ENCODE measurements at places on chromosomes 6 and 20.
A peak's percentile ranks its signal among the peaks of the same experiment; 100 is the strongest.

DNA sequence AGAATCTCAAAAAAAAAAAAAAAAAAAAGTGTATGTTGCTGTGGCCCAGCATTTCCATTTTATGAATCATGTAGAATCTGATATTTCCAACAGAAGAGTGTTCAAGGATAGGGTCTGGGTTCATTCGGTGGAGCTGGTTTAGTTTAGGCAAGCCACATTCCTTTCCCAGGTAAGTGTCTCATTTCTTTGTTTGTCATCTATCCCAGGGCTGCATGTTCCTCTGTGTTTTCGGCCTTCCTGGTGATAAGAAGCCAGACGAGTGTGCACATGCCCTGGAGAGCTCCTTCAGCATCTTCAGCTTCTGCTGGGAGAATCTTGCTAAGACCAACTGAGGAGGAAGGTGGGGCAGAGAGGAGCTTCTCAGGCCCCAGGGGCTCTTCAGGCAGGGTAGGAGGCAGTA lies 38.2 kb downstream of the NFYA start:
- no peak for DNase-seq

GRCh38 chr6:101845621-101846020 lies 452.1 kb downstream of the GRIK2 start:
- DNase-seq: no peak

- no peak for DNase-seq
Observed at GRCh38 chr6:135325624-135326424, 144.7 kb downstream of the MYB start.

DNA sequence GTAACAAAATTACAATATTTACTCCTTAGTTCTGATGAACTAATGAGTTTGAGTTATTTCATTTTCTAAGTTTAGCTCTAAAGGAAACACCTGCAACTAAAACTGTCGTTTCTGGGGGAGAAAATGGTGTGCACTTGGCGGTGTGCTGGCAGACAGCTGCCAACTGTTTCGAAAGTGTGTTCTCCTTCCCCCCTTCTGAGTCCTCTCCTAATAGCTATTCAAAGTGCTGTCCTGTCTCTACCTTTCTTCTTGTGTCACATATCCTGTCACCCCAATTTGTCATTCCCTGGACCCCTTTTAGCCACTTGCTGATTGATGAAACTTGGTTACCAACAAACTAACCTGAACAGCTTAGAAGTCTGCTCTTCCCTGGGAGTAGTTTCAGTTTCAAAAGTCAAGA lies 4.9 kb upstream of the UBE2J1 start:
- no peak for DNase-seq

GRCh38 chr6:111837641-111838500 lies 35.4 kb downstream of the FYN start:
- DNase-seq: peak; percentile 68

GRCh38 chr6:159756508-159756907 lies 5.3 kb upstream of the ACAT2 start:
- DNase-seq: no peak

- DNase-seq: no peak
Observed at GRCh38 chr20:63536241-63536977, 767 bp downstream of the PTK6 start.

DNA sequence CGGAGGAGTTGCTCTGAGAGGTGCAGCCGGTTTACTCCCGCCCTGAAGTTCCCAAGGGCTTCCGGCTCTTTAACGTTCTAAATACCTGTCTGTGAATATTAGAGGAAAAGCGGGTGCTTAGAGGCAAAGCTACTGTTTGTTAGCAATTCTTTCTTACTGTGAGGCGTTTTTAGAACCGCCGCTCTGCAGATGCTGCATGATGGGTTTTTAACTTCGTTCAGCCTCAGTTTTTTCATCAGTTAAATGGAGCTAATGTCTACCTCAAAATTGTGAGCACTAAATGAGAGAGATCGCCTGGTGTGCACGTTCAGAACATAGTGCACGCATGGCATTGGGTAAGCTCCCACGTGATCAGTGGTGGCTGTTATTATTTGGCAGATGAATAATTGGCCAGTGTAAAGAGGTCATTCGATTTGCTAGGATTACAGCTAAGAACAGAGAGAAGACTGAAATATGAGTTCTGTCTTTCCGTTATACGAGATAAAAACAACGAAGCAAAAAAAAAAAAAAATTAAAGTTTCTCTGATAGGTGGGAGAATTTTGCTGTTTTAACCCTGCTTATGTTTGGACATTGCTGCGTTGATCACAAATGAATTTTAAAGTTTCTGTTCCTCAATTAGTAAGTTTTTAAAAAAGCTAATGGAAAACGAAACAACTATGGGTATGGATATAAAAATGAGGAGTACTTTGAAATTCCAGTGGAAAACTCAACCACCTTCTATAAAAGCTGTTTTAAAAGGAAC lies 660 bp upstream of the TFB1M start:
- DNase-seq: peak; percentile 63

DNA sequence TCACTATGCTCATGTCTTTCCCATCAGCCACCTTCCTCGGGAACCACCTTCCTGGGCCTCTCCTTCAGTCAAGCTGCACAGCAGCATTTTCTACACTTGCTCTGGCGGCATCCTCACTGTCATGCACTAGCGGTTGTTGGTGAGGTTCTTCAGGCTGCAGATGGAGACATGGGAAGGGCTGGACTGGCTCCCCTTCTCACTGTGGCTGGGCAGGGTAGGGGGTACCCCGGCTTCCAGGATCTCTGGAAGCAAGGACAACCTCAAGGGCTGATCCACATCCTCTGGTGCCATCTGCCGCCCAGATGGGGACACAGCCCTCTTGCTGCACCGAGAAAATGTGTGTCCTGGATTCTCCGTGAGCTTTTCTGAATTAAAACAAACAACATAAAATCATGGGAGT lies 180.1 kb upstream of the RNF24 start:
- DNase-seq: no peak

DNA sequence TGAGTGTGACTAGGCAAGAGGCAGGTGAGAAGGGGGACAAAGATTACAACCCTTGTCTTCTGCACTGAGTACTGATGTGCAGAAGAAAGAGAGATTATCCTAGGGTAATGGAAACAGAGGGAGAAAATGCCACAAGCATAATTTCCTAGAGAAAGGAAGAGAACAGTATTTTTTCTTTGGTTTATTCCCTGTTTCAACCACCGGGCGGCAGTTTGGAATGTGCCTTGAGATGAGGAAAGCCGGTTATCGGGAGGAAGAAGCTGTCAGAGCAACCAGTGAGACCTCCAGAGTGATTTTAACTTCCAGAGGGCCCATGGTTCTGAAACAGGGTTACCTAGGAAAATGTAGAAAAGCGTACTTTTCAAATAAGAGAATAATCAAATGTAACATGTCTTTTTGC lies 121.4 kb downstream of the REV3L start:
- no peak for DNase-seq

GRCh38 chr6:7848229-7848628 lies 62.4 kb downstream of the TXNDC5 start:
- no peak for DNase-seq

DNA sequence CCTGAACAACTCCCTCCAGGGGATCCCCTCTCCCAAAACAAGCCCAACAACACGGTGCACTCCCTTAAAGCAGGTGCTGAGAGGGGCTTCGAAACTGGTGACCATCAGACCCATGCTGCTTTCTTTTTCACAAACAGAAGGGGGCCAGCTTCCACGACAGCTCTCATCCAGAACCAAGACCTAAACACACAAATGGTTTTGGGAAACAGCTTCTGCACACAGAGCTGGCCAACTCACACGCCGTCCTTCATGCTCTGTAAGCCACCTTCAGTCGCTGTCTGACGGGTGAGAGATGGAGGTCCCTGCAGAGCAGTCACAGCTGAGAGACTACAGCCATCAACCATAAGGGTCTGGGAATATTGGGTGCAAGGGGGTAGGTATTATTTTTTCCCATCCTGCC lies 76.3 kb downstream of the ZMYND8 start:
- DNase-seq: no peak

DNA sequence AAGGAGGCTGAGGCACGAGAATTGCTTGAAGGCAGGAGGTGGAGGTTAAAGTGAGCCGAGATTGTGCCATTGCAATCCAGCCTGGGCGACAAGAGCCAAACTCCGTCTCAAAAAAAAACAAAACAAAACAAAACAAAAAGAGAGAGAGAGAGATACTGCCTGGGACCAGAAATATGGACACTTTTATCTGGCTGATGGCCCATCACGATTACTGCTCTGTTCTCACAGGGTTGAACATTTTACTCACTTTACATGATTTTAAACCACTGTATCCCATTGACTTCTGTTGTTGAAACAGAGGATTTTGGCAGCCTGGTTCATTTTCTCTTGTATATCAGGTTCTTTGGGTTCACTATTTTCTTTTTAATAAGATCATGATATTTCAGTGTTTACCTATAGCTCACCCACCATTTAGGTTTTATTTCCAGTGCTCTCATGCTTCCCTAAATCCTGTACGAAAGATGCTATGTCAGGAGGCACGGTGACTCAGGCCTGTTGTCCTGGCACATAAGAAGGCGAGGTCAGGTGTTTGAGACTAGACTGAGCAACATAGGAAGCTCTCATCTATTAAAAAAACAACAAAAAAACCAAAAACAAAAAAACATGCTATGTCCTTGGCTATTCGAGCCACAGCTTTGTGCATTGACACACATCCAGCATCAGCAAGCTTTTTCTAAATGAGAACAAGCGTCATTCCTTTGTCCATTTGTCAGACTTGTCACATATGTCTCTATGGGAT lies 34.5 kb upstream of the RREB1 start:
- no peak for DNase-seq

- no peak for DNase-seq
Observed at GRCh38 chr6:53874964-53875363, 80.2 kb downstream of the LRRC1 start.

DNA sequence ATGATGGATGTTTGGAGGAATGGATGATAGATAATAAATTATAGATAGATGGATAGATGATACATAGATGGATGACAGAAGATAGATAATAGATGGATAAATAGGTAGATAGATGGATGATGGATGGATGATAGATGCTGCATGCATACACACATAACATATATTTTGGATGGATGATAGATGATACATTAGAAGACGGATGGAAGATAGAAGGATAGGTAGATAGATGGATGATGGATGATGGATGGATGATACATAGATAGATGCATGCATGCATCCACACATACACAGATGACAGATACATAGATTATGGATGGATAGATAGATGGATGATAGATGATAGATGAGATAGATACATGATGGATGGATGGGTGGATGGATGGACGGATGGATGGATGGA lies 387.8 kb downstream of the TAF4 start:
- no peak for DNase-seq

DNA sequence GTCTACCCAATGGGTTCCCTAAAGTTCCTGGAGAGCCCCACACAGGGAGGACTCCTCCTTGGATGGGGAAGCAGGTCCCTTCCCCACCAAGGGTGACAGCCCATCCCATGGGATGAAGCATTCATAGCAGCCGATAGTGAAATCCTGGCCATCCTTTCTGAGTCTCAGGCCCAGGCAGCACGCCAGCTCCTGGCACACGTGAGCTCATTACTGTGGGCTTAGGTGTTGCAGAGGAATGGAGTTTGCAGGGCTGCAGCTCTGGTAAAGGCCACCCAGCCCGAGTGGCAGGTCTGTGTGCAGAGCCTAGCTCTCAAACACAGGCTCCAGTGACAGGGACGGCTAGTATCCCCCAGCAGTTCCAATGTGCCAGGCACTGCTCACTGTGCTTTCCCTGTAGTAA lies 31.0 kb downstream of the SIRPA start:
- DNase-seq: no peak

GRCh38 chr20:58309591-58310290 lies at the start of gene RAB22A:
Gene RAB22A, plus strand, starts transcription at chr20:58309715. Its CDS starts 262 bp downstream, at chr20:58309977.
- DNase-seq: peak; percentile 78

DNA sequence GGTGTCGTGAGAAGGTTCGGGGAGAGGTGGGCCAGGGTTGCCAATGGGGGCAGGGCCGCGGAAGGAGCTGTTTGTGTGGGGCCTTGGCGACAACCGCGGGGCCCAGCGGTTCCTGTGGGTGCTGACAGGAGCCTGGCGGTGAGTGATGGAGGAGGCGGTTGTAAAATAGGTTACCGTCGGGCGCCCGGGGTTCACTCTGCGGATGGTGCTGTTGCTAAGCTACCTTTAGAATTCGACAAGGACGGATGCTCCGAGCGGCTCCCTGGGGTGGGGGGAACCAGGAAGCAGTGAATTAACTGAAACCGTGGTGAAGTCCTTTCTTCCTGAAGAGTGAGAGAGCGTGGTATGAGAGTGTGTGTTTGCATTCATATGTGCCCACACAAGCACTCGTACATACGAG lies 61.7 kb downstream of the CDH22 start:
- DNase-seq: no peak

DNA sequence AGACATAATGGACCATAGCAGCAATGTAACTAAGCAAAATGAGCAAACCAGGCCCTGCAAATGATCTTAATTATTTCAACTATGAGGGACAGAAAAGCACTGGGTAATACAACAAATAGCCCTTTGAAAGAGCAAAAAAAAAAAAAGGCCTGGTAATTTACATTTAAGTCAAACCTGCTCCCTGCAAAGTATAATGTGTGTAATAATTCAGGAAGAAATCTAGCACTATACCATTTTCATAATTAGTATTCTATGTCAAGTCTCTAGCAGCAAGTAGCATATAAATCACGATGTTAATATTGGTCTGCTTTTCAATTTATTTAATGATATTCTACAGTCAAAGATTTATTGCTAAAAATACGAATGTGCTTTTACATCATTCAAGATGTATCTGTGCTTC lies 489.6 kb downstream of the BMP2 start:
- DNase-seq: no peak

- DNase-seq: no peak
Observed at GRCh38 chr6:80156221-80156620, 49.8 kb downstream of the BCKDHB start.

DNA sequence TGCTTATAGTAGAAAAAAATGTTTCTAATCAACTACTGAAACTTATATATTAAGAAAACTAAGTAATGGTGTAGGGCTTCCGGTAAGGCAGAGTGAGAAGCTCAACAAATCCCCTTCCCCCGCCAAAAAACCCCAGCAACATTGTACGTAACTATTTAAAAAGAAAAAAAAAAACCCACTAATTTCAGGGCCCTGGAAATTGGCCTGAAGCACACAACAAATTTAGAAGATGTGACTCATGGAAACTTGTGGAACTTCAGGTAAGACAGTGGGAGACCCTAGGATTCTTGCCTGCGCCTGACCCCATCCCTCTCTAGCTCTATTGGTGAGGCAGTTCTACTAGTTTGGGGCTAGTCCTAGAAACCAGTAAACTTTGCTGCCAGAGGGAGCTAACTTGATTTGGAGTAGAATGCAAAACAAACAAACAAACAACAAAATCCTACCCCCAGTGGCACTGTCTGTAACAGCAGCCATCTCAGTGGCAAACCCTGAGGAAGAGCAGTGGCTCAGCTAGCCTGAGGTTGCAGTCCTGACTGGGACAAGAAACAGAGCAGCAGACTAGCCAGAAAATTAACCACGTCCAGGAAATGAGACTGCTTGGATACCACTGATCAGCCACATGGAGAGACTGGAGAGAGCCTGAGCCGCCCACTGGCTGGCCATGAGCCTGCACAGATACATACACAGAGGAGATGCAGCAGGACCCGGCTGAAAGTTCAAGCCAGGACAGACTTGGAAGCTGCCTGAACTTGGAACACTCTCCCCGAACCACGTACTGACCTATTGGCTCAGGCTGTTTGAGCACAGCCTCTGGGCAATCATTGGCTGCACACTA lies 135.1 kb downstream of the TBXT start:
- DNase-seq: no peak

- DNase-seq: no peak
Observed at GRCh38 chr6:46452312-46452917, 38.8 kb downstream of the RCAN2 start.

GRCh38 chr6:136341967-136342366 lies 52.3 kb upstream of the BCLAF1 start:
- DNase-seq: no peak
